ENCODE measurements at places on chromosomes 12 and 14.
A peak's percentile ranks its signal among the peaks of the same experiment; 100 is the strongest.

- peak; percentile 56 for DNase-seq
Measured at GRCh38 chr14:88929656-88930436, 105.4 kb downstream of the TTC8 start.

DNA sequence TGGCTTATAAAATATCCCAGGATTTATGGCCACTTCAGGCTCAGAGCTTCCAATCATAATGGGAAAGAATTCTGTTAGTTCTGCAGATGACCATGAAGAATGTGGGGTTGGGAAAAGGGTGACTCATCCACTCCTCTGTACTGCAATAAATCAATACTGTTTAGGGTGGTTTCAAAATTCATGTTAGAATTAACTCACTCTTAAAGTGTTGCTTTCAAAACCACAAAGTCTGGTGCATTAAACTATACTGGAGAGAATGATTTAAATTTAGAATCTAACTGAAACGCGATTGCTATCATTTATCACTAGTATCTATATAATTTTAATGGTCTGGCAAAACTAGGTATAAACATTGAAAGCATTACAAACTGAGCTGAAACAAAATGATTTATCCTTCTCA, 798 bp downstream of the CCDC198 start:
- DNase-seq, result no peak

- DNase-seq, result no peak
Measured at GRCh38 chr12:79858518-79858917, 76.4 kb downstream of the PPP1R12A start.

DNA sequence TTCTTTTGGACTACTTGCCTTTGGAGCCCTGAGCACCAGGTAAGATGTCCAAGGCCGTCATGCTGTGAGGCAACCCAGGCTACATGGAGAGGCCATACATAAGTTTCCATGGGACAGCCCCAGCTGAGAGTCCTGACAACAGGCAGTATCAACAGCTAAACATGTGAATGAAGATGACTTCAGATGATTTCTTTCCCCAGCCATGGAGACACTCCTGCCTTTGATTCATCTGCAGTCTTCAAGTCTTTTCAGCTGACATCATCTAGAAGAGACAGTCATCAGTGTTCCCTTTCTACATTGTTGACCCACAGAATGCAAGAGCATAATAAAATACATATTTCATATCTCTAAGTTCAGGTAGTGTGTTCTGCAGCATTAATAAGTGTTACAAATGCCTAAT, 398.7 kb downstream of the BTG1 start:
- no peak for DNase-seq

All from H1 (cell line).